NCI-H2029 (cell line): ENCODE measurements at places on chromosomes 2 and 18.
A peak's percentile ranks its signal among the peaks of the same experiment; 100 is the strongest.

- no peak for DNase-seq
Observed at GRCh38 chr2:146412625-146413024, 1432.2 kb upstream of the ACVR2A start.

GRCh38 chr18:32300914-32301313, 111.1 kb downstream of the MEP1B start:
- no peak for DNase-seq

DNA sequence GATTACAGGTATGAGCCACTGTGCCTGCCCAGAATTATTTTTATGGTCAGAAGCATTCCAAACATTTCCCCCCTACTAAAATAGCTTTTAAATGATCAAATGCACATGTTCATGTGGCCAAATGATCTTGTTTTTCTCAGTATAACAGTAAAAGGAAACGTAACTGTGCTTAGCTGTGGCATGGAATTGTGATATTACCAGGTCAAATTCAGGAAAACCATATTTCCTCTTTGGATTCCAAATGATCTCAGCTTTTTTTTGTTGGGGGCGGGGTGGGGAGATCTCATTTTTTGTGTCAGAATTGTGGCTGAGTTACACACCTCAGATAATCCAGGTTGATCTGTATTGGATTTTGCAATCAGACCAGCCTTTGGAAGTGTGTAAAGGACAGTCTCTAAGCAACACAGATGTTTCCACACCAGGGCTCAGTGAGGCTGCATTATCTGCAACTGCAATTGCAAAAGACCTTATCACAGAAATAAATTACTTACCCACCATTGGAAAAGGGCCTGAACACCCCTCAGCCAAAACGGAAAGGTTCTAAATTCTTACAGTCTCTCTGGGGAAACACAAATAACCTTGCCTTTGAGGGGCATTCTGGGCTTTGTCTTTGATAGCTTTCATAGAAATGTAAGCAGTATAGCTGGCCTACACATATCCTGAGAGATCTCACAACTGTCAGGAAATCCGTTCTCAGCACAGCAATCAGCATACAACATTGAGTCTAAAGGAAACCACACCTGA, 8.4 kb downstream of the CASP10 start:
- no peak for DNase-seq

- DNase-seq: no peak
Observed at GRCh38 chr2:25065768-25066167, 23.9 kb downstream of the EFR3B start.

GRCh38 chr2:104412384-104412783, 441.5 kb upstream of the POU3F3 start:
- no peak for DNase-seq

DNA sequence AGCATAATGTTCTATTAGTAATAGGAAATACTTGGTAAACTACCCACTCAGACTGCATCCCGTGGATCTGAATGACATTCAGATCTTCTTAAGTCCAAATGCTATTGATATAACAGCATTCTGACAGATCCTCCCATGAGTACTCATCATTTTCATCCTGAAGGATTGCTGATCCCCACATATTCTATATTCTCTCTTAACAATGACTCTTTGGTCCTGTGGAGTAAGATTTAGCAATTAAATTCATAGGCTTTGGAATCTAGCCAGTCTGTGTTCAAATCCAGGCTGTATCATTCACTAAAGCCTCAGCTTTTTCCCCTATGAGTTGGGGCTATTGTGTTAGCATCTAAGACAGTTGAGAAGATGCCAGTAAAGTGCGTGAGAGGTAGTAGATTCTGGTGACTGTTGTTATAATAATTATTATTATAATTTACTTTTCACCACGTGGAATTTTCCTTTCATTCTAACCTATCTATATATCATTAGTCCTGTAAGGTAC, 591.3 kb upstream of the SYT4 start:
- DNase-seq: no peak

DNA sequence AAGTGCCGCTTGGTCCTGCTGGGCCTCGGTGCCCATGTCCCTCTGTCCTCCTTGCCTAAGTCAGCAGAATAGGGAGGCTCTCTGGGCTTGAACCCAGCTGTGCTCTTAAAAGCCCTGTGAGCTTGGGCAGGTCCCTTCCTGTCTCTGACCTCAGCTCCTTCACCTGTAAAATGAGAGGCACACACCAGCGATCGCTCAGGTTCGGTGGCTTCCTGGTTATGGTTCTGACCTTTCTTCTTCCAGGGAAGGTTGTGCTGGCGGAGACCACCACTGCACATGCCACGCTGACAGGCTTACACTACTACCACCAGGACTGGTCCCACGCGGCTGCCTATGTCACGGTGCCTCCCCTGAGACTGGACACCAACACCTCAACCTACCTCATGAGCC, 36.1 kb upstream of the MAPRE3 start:
- DNase-seq: no peak

- no peak for DNase-seq
Observed at GRCh38 chr18:12839526-12840196, 44.4 kb downstream of the PTPN2 start.

GRCh38 chr2:150784389-150784788, 296.9 kb upstream of the RND3 start:
- DNase-seq: no peak

- DNase-seq: no peak
Observed at GRCh38 chr2:33099989-33100388, 153.2 kb downstream of the LTBP1 start.

GRCh38 chr18:66708646-66709045, 104.8 kb upstream of the CDH19 start:
- DNase-seq: no peak

DNA sequence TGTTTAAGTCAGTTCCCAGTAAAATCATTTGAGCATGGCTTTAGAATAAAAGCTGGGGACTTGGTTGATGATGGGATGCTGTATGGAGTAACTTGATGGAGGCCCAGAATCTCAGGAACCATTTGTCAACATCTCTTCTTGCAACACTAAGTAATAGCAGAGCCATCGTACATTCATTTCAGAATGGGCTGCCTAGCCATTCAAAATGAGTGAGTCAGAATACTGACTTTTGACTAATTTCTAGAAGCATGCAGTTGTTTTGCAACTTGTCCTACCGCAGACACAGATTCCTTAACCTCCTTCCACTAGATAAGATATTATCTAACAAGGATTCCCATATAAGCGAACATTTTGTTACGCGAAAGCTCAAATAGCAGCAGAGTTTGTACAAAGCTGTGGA, 229.5 kb downstream of the CNTNAP5 start:
- DNase-seq: no peak

- no peak for DNase-seq
Observed at GRCh38 chr2:23850564-23851256, 76.2 kb downstream of the ATAD2B start.

DNA sequence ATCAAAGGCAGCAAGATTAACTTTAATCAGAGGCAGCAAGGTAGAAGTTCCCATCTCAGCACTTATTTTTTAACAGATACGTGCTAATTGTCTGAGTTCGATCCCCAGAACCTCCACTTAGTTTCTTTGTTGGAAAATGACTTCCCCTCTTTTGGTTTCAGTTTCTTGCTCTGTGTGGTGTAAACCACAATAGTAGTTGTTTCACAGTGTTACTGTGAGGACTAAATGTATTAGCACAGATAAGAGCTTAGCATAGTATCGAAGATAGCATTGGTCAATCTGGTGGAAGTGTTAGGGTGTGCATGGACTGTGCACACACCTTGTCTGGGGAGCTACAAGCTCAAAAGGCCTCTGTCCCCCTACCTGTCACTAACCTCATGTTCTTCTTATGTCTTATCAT, 988.3 kb upstream of the GYPC start:
- no peak for DNase-seq

- no peak for DNase-seq
Observed at GRCh38 chr2:211930331-211930730, 608.3 kb downstream of the ERBB4 start.

GRCh38 chr2:191678437-191679100, 633 bp downstream of the NABP1 start:
- DNase-seq: no peak

DNA sequence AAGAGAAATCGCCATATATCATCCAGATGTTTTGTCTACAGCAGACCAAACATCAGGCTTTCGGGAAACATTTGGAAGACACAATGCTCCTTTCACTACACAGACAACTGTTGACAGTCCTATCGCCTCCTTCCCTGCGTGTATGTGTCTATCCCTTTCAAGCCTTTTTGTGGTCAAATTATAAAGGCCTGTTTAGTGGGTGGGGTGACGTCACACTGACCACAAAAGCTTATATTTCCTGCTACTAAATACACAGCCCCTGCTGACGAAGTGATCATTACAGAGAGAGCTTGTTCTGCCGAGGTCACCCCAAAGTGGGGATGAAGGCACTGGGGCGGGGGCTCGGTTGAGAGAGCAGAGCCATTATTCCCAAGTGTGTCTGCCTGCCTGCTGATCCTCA, 302.7 kb upstream of the TNP1 start:
- DNase-seq: peak; percentile 96

DNA sequence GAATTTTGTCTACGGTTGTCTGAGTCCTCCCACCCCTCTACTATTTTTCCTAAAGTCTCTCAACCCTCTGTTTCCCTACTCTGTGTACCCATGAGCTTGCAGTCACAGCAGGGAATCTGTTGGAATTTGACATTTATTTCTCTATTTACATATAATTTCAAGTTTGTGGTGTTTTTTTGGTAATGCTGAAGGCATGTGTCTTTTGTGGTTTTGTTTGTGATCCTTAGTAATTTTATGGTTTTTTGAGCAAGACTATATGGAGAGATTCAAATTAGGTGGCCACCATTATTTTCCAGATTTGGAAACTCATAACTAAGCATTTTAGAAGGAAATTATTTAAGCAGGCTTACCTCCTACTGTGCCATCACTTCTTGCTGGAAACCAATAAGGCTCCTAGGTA, 27.2 kb upstream of the FBLN7 start:
- DNase-seq: no peak

DNA sequence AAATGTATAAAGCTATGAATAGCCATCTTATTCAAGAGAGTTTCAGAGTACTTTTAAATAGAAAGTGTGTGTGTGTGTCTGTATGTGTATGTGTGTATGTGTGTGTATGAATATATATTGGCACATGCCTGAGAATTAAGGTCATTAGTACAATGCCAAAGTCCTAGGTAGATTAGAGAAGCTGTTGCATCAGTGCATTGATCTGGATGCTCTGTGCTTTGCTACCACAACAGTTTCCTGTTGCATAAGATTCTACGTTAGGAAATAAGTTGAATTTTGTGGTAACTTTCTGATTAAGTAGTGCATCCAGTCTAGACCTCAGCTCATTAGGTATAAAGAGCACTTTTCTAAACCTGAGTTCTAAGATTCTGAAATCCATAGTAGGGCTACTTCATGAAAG, 1102.8 kb upstream of the KLHL29 start:
- DNase-seq: no peak
